ENCODE measurements at places on chromosomes 5 and 9.

- no peak for DNase-seq
These were observed at the start of gene CTNND2 for GRCh38 chr5:11904265-11904906. CTNND2 (minus strand) TSS chr5:11904446; CDS start chr5:11903853, 593 bp downstream.

DNA sequence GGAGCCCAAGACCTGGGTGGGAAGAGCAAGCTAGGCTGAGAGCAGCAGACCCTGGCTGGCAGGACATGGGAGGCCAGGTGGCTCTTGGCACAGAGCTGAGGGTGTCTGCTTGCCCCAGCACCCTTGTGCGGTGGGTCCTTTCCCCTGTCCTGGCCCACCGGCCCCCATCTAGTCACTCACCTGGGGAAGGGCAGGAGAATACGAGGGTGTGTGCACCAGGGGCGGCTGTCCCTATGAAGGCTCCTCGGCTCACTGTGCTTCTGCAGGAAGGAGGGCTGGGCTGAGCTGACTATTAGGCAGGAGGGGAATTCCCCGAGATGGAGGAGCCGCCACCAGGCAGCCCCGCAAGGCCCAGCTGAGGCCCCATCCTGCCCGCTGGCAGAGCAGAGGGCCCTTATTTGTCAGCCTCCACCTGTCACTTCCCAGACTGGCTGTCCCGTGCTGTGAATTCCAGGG lies 6.1 kb upstream of the TNIP1 start:
- DNase-seq: no peak

DNA sequence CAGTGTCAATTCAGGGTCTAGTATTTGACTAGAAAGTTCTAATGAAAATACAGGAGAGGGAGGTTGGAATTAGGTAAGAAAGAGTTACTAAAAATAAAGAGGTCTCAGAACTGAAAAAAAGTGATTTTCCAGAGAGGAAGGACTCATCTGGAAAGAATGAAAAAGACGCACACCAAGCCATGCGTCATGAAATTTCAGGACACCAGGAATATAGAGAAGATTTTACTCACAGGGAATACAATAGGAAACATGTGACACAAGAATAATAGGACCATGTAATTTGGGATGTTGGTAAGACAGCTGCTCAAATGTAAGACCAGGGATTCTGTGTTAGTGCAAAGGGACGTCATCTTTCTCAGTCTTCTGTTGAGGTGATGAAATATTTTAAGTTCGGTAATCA lies 224.7 kb downstream of the GDNF start:
- DNase-seq: no peak

DNA sequence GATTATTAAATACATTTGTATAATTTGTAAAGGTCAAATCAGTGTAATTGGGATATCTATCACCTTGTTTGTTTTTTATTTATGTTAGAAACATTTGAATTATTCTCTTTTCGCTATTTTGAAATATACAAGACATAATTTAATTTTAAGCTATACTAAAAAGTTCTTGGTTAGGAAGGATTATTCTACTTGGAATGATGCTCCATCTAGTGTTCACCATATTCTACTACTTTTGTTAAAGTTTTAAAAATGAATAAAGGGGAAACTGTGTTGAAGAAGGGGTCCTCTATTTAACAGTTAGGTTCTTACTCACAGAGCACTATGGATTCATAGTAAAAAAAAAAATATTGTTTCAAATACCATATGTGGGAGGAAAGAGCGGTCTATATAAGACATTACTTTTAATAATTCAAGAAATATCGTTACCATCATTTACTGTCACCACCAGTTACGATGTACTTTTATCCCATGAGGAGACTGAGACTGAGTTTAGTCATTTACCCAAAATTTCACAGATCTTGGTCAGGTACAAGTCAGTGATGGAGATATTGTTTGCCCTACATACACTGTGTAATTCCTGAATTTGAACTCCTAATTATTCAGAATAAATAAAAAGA lies 6.3 kb upstream of the STOM start:
- no peak for DNase-seq

- no peak for DNase-seq
These were observed 32.6 kb downstream of the TRPM6 start for GRCh38 chr9:74855072-74855471.

DNA sequence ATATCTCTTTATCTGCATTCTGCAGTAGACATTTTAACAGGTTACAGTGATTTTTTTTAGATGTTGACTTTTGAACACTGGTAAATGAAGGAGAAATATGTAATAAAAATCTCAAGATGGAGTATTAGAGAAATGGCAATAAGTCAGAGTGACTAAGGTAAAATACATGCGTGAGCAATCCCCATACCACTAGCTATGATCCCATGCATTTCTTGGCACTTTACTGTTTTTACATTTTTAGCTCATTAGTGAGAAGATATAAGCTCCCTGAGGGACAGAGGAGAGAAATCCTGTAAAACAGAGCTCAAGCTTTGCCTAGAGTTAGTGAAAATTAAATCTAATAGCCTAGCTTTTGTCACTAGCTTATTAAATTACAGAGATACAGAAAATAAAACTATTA lies 181.9 kb upstream of the TRPM3 start:
- DNase-seq: no peak

GRCh38 chr9:95505717-95506427 lies 10.9 kb downstream of the PTCH1 start:
- DNase-seq: no peak

DNA sequence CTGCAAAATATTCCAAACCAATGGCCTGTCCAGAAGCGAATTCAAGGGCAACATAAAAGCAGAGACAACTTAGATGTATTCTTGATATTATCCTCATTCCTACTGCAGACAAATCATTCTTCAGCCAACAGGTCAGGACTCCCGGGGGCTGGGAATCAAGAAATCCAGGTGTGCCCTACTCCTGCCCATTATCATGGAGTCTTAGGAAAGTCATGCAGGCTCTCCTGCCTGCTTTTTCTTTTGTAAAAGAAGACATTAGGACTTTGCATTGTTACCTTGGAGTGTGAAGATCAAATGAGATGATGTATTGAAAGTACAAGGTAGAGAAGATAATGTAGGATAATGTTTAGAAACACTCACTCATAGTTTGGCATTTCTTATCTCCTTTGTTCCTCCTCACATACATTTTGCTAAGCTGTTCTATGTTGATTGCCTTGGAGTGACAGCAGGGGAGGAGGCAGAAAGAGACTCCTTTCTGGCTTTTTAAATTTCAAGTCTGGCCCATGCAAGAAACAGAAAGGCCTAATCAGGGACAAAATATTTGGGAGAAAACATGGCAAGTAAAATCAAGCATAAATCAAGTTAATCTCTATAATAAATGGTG lies 113.8 kb downstream of the SV2C start:
- no peak for DNase-seq

- no peak for DNase-seq
These were observed 139.8 kb upstream of the SLC30A5 start for GRCh38 chr5:68953875-68954617.

Data from activated CD8-positive, alpha-beta memory T cell treated with anti-CD3 and anti-CD28 coated beads for 1 hour (primary cell).